ENCODE measurements at places on chromosomes 3 and 15.

DNA sequence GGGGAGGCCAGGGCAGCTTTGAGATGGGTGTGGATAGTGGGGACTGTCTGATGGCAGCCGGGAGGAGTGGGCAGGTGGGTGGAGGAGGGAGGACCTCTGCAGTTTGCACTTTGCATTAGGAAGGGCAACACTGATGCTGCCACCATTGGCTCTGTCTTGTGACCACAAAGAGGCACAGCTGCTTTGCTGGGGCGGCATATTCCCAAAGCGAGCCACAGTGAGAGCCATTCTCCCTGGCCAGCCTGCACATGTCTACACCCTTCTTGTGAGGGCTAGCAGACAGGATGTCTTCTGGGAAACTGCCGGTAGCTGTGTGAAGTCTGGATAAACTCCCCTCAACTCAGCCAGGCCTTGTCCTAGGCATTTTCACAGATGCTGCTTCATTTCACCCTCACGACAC, 38.3 kb downstream of the CCNB2 start:
- DNase-seq: no peak

GRCh38 chr3:193598202-193598601, 5.2 kb downstream of the OPA1 start:
- no peak for DNase-seq

DNA sequence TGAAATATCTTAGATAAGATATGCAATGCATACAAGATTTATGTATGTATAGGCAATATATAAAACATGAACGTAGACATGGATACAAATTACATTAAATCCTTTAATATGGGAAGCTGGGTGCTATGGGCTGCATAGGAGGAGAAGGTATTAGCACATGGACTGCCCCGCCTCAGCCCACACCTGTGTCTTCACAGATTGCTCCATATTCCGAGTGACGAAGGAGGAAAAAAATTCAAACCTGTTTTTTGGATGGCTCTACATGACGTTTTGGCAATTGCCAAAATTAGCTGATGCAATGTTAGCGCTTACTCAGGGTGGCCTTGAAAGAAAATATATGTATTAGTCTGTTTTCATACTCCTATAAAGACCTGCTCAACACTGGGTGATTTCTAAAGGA, 223.4 kb upstream of the SLCO3A1 start:
- no peak for DNase-seq

DNA sequence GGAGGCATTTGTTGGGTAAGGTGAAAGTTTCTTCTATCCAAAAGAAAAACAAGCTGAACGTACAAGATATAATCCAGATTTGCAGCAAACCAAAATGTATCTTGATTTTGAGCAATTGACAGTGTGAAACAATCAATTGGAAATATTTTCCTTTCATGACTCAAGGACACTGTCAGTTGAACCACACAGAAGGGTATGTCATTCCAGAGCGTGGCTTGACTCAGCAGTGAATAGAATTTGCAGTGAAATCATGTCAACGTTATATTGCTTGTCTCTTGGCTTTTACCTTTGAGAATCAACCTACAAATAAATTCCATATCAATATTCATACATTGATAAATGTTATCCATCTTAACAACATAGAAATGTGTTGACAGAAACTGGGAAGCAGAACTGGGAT, 78.2 kb downstream of the TM2D3 start:
- DNase-seq: no peak

DNA sequence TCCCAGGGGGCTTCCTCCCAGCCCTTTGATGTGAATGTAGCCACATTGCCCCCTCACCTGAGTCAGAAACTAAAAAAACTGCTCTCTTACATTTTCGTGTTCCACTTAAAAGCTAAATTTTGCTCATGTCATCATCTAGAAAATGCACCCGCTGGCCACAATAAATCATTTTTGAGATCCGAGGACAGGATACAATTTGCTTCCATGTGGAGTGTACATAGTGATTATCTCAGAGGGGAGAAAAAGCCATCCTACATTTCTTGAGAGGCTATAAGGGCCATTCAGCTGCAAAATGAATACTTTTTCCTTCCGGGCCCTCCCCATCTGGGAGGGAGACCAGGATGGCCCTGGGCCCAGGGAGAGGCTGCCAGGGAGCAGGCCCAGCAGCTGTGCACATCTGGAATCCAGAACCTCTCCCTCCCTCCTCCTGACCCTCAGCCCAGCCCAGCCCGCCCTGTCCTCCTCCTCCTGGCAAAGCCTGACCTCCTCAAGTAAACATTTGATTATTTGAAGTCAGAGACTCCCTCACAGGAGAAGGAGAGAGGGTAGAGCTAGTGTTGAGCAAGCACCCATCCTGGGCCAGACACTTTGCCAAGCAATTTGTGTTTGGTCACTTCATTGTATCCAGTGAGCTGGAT, 59.1 kb downstream of the CORO2B start:
- DNase-seq: no peak

Data from Caco-2 (cell line).